NCI-H2029 (cell line): ENCODE measurements at places on chromosomes 16 and 17.

GRCh38 chr17:81898029-81898866 is 3.8 kb upstream of the NPB start:
- DNase-seq: no peak

- DNase-seq: no peak
These were observed 711.1 kb upstream of the SOX9 start for GRCh38 chr17:71409712-71410111.

- DNase-seq: no peak
These were observed 4.8 kb downstream of the CD2BP2 start for GRCh38 chr16:30350134-30350871.

DNA sequence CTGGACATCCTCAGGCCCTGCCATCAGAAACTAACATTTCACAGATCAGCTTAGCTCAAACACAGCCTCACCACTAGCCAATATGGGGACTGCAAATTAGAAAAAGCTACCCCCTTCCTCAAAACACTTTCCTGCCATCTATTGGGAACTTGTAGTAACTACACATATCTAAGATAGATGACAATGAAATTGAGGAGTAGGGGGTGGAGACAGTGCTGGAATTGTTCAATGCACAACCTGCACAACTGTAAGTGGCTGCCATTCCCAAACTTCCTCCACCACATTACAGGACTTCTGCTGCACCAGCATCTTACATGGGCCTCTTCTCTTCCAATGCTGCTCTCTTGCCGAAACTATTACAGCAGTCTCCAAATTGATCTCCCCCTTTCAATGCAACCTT is 21.9 kb downstream of the AIPL1 start:
- DNase-seq: no peak

- DNase-seq: no peak
These were observed 17.4 kb upstream of the ZFPM1 start for GRCh38 chr16:88435437-88436355.

DNA sequence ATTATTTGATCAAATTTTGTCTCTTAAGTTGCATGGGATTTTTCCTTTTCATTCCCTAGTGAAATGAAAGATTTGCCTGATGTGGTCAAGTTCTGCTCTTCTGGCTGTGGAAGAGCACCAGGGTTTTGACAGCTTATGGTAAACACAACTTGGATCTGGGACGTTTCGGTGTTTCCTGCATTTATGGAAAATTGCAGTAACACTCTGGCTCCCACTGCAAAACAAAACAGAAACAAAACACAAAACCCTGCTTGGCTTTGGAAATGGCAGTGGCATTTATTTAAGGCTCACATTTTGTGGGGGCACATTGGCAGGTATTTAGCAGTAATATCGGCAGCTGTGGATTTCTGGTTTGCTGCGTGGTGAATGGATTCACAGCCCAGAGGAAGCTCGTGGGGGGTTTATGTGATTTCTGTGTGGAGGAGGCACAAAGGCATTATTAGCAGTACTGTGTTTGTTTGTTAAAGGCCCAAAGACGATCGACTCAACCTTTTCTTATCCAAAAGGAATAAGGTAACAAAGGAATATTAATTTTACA is 377.8 kb downstream of the SNX29 start:
- DNase-seq: no peak

DNA sequence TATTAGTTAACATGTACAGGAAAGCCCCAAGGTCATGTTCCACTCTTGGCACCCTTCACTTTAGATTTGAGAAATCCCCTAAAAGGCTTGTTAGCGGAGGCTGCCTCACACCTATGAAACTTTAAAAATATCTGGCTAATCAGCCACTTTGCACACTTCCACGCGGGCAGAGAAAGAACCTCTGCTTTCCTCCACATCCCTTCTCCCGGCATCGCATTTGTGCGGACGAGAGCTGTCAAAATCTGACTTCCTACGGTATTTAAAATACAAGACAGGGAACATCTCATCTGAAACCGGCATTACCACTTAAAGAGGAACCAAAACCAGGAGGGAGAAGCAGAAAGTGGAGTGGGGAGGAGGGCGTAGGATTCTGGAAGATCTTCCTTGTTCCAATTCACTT is 422.3 kb downstream of the TMEM114 start:
- no peak for DNase-seq

DNA sequence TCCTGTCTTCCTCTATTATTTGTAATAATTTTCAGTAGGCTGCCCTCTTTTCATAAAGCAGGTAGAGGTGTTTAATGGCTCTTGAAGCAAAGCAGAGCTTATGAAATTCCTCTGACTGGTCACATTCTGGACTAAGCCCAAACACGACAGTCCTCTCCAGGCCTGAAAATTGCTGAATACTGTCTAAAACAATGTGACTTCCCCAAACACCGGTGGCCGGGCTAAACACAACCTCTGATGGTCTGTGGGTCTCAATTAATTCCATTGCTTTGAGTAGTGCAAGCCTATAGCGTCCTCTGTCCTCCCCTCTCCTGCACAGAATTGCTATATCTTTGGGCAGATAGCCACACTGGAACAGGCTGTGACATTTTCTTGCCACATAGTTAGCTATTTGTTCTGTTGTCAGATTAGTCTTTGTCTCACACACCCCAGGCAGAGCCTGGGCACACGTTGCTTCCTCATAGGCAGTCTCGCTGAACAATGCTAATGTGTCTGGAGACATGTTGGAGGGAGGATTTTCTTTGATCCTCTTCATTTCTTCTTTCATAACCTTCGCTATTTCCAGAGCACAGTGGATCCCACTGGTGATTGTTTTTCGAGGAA is 10.8 kb upstream of the SLFN12L start:
- no peak for DNase-seq

DNA sequence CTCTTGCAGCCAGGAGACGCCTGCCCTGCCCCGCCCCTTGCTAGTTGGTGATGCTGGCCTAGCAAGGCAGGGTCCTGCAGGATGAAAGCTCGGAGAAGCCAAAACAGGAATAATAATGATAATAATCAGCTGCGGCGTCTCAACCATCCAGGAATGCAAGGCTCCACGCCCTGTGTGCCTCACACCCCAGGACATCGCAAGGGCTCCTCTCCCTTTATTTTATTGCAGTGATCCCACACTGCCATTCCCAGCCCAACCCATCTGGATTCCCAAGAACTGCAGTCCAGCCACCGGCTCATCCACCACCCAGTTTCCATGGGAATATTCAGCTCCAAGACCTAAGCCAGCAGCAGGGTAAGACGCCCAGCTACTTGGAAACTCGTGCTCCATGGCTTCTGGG is 21.0 kb upstream of the ZNF652 start:
- no peak for DNase-seq

DNA sequence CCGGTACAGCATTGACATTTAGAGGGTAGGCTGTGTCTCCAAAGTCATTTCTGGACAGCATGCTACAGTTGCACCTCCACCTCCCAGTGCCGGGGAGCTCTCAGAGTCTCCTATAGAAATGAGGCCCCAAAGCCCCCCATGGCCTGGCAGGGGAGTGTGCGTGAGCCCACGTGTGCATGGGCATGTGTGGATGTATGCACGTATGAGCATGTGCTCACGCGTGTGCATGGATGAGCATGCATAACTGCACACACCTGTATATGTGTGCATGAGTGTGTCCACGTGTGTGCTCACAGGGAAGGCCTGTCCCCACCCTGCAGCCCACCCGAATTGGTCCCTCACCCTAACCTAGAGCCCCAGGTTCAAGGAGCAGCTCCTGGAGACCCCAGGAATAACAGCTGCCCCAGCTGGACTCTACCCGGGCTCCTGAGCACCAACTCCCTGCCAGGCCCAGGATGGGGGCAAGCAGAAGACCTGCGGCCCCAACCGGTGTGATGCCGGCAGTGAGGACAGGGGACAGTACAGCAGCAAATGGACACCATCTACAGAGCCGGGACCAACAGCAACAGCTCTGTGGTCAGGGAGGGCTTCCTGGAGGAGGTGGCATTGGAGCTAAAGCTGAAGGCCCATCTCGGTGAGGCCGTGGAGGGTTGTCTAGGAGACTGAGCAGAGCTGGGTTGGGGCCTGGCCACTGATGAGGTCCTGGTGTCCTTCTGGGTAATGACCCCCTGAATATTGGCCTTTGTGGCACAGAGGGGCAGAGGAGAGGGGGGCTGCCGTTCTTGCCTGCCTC is 35.1 kb downstream of the ZNF469 start:
- no peak for DNase-seq

DNA sequence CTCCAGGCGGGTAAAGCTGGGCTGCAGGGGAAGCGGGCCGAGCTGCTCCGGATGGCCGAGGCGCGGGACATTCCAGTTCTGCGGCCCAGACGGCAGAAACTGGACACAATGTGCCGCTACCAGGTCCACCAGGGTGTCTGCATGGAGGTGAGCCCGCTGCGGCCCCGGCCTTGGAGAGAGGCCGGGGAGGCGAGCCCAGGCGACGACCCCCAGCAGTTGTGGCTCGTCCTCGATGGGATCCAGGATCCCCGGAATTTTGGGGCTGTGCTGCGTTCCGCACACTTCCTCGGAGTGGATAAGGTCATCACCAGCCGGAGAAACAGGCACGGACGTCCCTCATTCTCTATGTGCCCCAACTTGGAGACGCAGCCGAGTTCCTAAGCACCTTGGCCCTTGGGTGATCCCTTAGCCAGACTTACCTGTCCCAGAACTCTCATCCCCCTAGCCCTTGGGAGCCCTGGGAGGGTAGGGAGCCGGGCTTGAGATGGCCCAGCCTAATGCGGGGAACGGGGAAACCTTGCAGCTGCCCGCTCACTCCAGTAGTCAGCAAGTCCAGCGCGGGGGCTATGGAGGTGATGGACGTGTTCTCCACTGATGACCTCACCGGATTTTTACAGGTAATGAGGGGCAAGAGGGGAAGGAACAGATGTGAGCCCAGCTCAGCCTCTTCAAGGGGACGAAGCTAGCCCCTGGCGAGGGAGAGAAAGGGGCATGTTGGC is 806 bp downstream of the MRM1 start:
- no peak for DNase-seq

GRCh38 chr17:75524970-75525805 is at the start of gene LLGL2:
LLGL2 (plus strand) TSS chr17:75525697; CDS start chr17:75543427, 17,730 bp downstream.
- peak; percentile 79 for DNase-seq

GRCh38 chr17:773467-774312 is 8.4 kb downstream of the GLOD4 start:
- no peak for DNase-seq

DNA sequence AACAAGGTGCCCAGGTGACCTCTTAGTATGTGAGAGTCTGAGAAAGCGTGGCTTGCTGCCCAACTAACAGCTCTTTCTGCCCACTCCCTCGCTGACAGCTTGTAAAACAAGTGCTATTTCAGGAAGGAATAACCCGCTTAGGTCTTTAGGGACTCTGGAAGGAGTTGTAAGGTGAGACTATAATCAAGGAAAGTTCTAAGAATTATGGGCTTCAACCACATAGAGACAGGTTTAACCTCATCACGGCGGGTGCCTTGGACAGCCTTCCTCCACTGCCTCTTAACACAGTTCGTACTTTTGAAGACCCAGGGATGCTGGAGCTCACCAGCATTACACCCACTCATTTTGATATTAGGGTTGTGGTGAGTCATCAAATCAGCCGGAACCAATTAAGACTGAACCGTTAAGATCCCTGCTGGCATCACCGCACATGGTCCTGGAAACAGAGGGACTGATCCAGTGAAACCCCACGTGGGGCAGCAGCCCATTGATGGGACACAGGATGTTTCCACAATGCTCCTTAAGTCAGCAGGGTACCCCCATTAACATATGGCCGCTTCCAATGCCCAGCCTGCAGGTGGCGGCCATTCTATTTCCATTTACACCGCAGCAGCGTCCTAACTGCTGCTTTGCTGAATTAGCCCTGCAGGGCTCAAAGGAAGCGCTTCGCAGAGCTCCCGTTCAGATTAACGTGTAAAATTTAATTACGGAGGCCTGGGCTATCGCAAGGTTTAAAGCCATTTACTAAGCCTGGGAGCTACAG is 176.6 kb upstream of the SDK2 start:
- DNase-seq: no peak

GRCh38 chr17:13562271-13562800 is 39.4 kb downstream of the HS3ST3A1 start:
- DNase-seq: no peak

DNA sequence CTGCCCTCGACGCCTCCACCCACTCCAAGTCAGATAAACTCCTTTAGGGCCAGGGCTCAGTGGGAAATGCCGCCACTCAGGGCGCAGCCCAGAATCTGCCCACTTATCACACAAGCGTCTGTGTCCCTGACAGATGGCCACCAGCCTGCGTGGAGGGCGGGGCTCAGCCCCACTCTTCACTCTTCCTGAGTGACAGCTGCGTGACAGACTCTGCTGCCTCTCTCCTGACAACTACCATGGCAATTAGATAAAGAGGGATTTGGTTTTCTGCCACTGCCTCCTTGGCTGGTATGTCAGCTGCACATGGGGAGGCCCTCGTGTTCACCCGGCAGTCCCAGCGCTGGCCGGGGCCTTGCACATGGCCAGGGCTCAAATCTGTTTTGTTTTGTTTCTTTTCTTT is 96.2 kb downstream of the RTN4RL1 start:
- DNase-seq: no peak

GRCh38 chr17:74530831-74531150 is 484 bp downstream of the CD300LB start:
- DNase-seq: no peak

GRCh38 chr17:40139566-40140058 is 725 bp upstream of the CASC3 start:
- no peak for DNase-seq

DNA sequence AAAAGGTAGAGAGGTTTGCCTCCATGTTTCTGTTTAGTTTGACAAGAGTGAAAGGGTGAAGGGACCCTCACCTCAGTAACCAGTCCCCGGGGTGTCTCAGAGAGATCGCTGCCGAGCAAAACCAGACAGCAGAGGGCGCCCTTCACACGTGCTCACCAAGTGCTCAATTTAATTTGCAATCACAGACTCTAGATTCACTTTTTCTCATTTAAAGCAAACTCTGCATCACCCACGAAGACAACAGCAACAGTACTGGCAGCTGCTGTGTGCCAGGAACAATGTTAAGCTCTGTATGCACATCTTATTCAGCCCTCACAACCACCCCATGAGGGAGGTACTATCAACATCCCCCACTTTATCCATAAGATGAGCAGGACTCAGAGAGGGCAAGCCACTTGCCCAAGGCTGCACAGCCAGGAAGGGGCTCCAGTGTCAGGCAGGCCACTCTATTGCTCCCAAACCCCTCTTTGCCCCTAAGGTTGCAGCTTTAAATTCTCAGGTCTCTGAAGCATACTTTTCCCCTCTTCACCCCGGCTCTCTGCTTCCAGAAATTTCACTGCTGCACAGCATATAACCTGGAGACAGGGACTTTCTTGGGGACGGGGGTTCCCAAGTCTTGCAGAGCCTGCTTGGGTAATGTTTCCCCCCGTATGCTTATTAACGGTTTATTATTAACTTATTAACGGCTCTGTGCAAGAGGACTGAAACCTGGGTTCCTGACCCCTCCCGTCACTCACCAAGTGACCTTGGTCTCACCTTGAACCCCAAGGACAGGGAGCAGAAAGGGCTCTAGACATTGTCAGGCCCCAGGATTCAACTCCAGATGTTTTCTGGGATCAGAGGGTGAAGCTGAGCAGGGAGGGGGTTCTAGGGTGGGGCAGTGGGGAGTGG is 70.9 kb downstream of the CNGB1 start:
- DNase-seq: peak; percentile 20

GRCh38 chr17:38569701-38570512 is 35.8 kb downstream of the SRCIN1 start:
- DNase-seq: no peak
